ENCODE measurements at places on chromosomes 7 and 10.

GRCh38 chr10:11011984-11012383 lies 5.7 kb upstream of the CELF2 start:
- DNase-seq, result no peak

GRCh38 chr7:104950754-104951153 lies 63.3 kb upstream of the KMT2E start:
- no peak for DNase-seq

GRCh38 chr7:24911213-24911603 lies 68.8 kb downstream of the OSBPL3 start:
- DNase-seq, result no peak

GRCh38 chr7:66522518-66522917 lies 106.2 kb upstream of the KCTD7 start:
- DNase-seq, result no peak

- DNase-seq, result no peak
These were observed 281.6 kb upstream of the POM121L12 start for GRCh38 chr7:52753855-52754254.

- no peak for DNase-seq
These were observed 21.7 kb upstream of the MALSU1 start for GRCh38 chr7:23277359-23277989.

- DNase-seq, result no peak
These were observed 108.7 kb downstream of the NRBF2 start for GRCh38 chr10:63241841-63242281.

- DNase-seq, result no peak
These were observed 202.0 kb upstream of the LRRTM3 start for GRCh38 chr10:66723608-66724400.

DNA sequence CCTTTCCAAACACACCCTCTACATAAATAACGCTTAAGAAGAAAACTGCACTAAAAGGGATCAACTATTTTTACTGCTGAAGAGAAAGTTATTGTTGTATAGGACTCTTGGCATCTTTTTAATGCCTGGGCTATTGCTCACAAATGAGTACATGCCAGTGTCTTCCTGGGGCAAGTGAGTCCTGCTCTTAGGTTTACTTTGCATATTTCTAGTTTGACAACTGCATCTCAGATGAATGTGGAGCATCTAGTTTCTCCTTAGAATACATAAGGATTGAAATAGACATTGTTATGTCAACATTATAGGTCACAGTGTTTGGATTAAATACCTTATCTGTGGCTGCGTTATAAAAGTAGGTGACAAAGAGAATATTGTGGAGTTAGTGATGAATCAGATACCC lies 44.5 kb downstream of the PSMC2 start:
- DNase-seq, result no peak

GRCh38 chr7:39271402-39271801 lies 293.7 kb downstream of the POU6F2 start:
- no peak for DNase-seq

- no peak for DNase-seq
These were observed 1302.3 kb downstream of the XPNPEP1 start for GRCh38 chr10:108620821-108621534.

- no peak for DNase-seq
These were observed 769.7 kb downstream of the TNS3 start for GRCh38 chr7:46812101-46812675.

DNA sequence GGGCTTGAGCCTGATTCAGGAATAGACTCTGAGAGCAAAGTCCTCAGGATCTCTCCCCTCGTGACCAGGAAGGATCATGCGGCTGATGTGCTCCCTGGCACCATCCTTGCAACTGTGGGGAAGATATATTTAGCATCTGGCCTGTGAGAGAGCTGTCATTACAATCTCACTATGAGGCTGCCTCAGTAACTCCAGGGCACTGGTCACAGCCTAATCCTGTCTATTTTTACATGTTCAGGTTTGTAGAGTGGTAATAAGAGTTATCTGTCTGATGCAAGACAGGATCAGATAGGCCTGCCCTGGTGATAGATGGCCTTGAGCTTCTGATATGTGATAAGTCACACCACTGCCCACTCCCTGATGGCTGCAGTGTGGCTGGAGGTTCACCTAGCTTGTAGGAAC lies 50.7 kb downstream of the PPP1R3C start:
- peak; percentile 75 for DNase-seq

- DNase-seq, result peak; percentile 62
These were observed 284.3 kb upstream of the KAT6B start for GRCh38 chr10:74542077-74542476.

DNA sequence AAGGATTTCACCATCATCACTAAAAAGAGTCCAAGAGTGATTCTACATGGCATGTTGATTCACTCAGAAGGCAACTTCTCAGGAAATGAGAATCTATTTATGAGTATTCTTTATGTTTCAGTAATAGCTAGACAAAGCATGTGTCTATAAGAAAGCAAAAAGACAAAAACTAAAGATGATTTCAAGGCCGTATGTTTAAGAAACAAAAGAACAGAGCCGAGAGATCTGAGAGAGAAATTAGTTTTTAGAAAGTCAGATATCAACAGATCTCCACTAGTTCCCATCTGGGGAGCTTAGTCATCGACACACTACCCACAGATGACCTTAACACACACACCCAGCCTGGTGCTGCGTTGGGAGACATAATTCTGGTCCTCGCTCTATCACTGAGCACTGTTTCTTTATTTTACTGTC lies 21.0 kb downstream of the PIP4K2A start:
- no peak for DNase-seq

DNA sequence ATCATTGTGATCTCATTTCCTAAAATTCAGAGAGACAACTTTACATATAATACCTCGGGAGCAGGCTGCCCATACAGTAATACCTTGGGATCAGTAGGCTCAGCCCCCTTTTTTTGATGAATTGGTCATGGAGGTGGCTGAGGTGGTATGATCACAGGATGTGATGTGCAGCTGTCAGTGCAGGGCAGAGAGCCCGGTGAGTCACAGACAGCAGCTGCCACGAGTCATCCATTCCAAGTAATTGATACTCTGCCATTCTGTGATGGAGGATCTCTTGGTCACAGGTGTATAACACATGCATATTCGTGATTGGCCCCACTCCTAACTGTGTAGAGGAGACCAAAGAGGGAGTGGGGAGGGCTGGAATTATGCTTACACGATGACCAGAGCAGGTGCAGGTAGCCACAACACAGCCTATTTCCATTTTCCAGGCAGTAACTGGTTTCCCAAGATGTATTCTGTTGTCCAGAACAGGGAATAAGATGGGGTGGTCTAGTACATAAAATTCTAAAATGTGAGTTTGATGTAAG lies 14.1 kb downstream of the NRCAM start:
- DNase-seq, result no peak

DNA sequence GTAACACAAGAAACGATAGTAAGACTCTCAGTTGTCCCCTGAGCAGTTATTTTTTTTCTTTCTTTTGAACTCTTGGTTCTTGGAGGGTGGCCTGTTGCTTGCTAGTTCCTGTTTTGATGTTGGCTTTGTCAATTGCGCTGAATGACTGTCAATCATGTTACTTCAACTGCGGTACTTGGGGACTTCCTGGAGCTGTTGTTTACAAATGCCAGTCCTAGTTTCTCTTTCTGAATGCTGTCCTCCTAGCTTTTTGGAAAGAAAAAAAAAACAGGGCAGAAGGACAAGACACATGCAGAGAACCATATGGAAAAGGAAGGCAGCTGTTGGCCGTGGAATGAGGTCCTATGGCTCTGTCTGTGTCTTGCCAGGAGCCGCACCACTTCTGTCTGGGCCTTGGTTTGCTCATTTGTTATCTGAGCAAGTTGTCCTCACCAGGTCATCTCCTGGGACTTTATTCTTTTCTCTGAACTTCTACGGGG lies 7.0 kb upstream of the PDCD4 start:
- DNase-seq, result peak; percentile 56

GRCh38 chr7:230274-230673 lies 37.9 kb downstream of the FAM20C start:
- no peak for DNase-seq

DNA sequence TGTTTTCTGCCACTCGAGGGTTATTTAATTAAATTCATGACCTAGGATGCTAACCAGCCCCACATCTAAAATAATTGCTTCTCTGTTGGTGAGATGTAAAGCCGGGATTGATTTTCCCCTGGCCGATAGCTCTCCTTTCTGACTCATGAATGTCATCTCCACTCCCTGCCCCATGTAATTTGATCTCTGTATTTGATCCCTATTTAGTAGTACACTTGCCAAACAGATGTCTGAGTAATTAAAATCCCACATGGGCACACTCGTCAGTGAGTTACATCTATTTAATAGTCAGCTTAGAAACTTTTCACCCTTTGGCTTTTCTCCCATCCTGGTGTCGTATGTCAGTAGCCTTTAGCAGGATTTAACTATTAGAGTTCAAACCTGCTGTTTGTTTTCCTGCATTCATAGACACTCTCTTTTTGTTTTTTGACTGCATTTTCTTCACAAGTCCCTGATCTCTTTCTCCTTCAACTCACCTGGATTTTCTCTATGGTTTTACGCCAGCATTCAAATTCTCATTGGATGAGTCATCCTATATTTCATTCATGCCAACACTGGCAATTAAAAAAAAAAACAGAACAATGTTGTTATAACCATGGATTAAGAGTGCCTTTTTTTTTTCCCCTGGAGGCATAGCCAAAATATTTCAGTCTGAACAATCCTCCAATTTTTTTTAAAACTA lies 82.7 kb downstream of the SPAG6 start:
- DNase-seq, result no peak

- DNase-seq, result peak; percentile 96
These were observed 85.2 kb downstream of the HGF start for GRCh38 chr7:81684514-81685269.

DNA sequence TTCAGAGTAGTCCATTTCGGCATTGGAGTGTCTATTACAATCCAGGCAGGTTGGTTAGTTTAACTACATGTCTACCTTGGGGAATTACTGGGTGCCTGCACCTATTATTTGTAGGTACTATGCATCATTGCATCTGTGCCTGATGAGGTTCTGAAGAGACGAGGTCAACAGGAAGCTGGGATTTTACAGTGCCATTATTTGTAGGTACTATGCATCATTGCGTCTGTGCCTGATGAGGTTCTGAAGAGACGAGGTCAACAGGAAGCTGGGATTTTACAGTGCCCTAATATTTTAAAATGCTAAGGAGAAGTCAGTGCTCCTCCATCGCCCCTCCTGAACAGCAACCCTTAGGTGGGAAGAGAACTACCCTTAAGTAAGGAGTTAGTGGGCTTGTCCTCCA lies 41.7 kb downstream of the NPY start:
- no peak for DNase-seq

DNA sequence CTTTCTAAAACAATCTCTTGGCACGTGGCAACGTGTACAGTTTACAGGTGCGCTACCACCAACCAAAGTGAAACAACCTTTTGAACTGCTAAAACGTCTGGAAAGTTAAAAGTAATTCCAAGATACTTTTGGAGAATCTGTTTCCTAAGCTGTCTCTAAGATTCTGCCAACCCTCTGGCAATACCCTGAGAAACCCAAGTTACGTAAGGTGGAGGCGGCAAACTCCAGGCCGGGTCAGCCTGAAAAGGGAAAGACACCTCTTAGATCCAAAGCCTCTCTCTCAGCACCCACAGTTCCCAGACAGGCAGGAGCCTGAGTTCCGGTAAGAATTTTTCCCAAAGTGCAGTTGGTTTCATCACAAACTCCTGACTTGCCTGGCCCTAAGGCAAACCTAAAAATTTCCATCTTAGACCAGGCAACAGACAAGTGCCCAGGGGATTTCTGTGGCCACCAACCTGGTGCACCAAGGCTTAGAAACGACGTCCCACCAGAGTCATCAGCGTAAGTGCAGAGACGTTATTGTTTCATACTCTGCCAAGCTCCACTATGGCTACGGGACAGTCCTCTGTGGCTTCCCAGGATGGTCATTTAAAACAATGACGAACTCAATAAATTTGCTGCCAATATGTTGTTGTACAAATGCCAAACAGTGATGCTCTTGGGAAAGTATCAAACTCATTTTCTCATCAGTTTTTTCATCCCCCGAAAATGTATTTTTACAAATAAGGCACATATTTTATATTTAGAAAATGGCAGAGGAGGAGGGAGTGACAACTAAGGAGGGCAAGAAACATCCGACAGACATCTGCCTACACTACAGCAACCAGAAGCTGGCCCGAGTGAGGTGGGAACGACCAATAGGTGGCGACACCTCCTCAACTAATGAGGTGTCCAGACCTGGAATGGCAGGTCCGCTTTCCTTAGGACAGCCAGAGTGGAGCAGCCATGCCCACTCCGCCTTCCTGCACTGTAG lies 205.8 kb upstream of the FRMD4A start:
- peak; percentile 89 for DNase-seq

DNA sequence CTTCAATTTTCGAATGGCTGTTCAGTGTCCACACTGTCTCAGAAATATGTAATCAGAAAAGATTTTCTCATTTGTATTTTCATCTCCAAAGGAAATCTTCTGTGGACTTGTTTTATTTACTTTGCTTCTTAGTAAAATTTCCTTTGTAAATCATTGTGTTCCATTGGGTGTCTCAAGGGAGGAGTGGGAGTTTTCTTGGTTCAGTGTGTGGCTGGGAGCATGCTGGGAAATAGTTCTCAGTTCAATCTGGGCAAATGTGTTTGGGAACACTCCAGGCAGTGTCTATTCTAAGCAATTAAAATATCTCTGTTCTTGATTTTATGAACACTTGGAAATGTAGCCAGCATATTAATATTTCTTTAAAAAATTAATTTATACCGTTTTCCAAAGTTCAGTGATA lies 1019.8 kb downstream of the CNTNAP2 start:
- DNase-seq, result no peak

GRCh38 chr7:147053746-147054145 lies 937.1 kb downstream of the CNTNAP2 start:
- DNase-seq, result no peak

DNA sequence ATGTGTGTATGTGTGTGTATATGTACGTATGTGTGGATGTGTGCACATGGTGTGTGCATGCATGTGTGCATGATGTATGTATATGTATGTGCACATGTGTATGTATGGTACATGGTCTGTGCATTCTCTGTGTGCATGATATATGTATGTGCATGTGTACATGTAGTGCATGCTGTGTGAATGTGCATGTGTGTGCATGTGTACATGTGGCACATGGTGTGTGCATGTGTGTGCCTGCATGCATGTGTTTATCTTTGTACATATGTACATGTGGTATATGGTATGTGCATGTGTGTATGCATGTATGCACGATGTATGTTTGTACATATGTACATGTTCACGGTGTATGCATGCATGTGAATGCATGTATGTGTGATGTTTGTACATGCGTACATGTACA lies 383.7 kb downstream of the TYW1 start:
- DNase-seq, result no peak

DNA sequence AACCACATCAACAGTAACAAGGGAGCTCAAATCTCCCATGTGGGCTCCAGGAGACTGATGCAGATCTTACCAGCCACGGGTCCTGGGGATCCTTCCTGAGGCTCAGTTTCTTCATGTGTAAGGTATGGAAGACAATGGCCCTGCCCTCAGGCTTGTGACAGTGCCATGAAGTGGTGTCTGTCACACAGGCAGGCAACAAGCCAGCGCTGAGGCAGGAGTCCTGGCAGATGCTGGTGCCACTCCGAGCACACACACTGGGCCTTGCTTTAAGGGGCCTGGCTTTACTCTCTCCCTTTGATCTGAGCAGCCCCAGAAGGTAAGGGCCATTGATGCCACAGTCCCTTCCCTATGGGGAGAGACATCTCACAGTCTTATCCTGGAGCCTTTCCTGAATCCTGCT lies 28.4 kb upstream of the LRRC18 start:
- DNase-seq, result no peak

GRCh38 chr10:36711361-36711760 lies 414.0 kb upstream of the ANKRD30A start:
- DNase-seq, result no peak
